Stimulated activated CD8-positive, alpha-beta memory T cell treated with anti-CD3 and anti-CD28 coated beads, Interleukin-4, amount 100 ng/mL, for 24 hours (primary cell): ENCODE measurements at places on chromosomes 3 and 15.

DNA sequence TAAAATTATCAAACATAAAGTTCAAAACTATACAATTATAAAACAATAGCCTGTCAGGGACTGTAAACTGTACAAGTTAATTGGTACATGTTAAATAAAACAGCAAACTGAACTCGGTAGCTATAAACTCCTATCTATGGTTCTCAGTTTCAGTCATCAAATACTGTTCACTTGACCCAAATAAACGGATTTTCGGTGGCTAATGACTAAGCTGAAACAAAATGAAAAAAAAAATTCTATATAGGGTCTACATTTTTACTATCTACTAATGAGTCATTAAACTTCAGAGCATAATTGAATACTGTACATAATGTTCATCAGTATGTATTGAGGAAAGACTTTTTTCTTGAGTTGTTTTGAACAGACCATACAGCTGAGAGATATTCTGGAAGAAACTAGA lies 6.6 kb downstream of the PROK2 start:
- DNase-seq = no peak

DNA sequence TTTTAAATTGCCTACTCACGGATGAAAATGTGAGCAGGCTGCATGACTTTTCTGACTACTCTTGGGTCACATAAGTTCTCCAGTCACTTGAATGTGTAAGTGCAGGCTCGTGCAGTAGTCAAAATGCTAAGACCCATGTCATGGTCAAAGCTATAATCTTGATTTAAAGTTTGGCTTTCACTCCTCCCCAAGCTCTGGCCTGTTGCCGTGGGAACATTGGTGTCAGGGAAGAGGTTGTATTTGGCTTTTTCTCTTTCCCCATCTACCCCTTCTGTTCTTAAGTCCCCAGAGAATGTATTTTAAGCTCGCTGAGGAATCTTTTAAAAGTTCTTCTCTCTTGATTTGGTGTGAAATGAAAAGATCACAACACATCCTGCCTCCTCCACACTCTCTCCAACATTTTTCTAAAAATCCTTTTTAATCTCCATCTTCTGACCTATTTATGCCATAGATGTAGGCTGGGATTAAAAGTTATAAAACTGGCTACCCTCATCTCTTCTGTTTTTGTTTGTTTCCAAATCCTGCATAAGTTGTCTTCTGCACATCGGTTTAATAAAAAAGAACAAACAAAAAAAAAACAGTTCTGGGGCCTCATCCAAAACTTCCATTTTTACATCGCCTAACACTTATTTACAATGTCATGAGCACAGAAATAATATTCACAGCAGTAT lies 61.4 kb upstream of the ADAMTSL3 start:
- no peak for DNase-seq

DNA sequence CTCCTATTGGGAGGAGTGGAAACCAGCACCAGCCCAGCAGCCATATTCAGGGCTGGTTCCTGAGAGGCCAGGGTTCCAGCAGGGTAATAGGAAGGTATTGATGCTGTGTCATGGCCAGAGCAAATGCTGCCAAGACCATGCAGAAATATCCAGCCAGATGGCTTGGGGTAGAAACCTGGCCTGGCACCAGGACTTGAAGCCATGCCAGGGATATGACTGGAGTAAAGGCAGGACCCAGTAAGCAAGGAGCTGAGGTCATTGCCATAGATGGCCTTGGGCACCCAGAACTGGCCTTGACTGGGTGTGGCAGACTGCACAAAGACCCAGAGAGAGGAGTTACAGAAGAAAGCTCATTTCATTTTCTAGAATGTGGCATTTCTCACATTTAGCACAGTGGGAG lies 257.6 kb upstream of the GOLGA6L4 start:
- no peak for DNase-seq

- DNase-seq = no peak
Measured at GRCh38 chr3:39760325-39760724, 49.1 kb upstream of the MYRIP start.

DNA sequence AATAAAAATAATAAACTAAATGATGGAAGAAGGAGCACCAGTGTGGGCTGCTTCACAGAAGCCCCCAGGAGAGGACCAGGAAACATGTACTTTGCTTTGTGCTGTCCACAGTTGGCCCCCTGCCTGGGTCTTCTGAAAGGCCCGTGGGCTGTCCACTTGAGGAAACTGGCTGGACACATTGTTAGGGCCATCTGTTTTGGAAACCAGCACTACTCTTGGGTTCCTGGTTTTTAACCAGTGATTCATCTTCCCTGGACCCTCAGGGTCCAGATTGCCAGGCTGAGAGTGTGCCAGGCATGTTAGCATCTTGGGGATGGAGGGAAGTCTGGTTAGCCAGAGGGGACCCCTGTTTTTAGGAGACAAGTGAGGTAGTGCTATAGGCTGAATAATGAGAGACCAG lies 297.2 kb upstream of the C2CD4B start:
- DNase-seq = no peak

DNA sequence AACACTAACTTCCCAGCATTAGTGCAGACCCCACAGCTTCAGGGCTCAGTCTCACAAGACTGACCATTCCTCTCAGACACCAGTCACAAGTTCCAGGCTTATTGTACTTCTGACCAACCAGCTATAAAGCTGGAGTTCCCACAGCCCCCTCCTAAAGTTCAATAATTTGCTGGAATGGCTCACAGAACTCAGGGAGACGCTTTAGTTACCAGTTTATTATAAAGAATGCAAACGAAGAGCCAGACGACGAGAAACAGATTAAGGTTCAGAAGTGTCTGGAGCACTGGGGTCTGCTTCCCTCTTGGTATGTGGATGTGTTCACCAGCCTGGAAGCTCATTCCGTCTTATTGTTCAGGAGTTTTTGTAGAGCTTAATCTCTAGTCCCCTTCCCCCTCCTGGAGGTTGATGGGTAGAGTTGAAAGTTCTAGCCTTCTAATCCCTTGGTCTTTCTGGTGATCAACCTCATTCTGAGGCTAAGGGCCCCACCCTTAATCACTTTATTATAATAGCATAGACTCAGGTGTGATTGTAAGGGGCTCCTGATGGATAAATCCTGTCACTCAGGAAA lies 4.8 kb upstream of the CSRNP1 start:
- DNase-seq = no peak

GRCh38 chr3:5891711-5892110 lies 704.2 kb downstream of the EDEM1 start:
- no peak for DNase-seq

DNA sequence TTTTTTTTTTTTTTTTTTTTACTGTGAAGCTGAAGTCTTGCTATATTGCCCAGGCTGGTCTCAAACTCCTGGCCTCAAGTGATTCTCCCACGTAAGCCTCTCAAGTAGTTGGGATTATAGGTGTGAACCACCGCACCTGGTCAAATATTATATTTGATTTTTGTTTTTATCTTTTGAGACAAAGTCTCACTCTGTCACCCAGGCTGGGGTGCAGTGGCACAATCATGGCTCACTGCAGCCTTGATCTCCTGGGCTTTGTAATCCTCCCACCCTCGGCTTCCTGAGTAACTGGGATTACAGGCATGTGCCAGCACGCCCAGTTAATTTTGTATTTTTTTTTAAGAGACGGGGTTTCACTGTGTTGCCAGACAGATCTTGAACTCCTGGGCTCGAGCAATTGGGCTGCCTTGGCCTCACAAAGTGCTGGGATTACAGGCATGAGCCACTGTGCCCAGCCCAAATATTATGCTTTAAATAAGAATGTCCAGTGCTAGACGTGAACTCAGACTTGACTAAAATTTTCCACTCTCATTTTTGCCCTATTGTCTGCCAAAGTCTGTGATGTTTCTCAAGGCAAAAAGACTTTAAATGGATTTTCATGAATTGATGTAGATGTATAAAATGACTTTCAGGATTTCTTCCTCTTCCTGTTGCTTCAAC lies 33.4 kb upstream of the CRBN start:
- DNase-seq = no peak

DNA sequence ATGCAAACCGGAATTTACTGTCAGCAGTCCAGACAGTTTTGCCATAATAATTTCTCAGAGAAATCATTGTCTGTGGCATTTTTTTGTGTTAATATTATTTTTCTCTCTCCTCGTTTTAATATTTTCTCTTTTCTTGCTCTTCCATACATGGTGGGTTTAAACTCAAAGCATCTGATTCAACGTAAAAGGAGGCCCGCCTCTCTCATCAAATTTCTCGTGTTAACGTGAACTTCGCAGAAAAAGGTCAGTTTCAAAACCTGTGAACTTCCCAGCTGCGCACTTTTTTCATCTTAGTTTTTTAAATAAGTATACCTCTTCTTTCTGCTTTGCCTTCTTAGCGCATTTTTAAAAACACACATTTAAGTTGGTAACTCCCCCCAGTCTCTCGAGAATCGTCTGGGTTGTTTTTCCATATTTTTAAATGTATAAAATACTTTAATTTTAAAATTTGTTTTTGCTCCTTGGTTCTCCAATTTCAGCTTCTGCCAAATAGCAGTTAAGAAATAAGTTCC lies 9.1 kb downstream of the SHOX2 start:
- DNase-seq = no peak

- DNase-seq = no peak
Measured at GRCh38 chr3:72065872-72066641, 281.1 kb upstream of the PROK2 start.

- no peak for DNase-seq
Measured at GRCh38 chr3:169457807-169458697, 205.5 kb downstream of the MECOM start.

- no peak for DNase-seq
Measured at GRCh38 chr3:188931531-188931930, 240.2 kb upstream of the TPRG1 start.

DNA sequence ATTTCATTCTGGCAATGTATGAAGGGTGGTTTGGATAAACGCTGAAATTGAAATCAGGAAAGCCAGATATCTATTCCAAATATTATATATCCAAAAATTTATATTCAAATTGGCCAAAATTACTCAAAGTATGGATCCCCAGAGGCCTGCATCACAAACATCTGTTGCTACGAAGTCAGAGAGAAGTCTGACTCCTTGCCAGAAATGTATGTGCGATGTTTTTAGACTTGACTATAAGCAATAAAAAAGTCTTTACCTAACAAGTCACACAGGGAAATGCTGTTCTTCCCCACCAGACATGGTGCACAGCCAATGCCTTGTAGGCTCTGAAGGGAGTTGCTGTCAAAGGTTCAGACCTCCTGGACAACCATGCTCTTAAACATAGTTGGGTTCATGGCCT lies 533.1 kb downstream of the OTOL1 start:
- DNase-seq = no peak

- no peak for DNase-seq
Measured at GRCh38 chr3:43062040-43062563, 43.8 kb downstream of the POMGNT2 start.

GRCh38 chr15:92111291-92111690 lies 257.8 kb downstream of the SLCO3A1 start:
- no peak for DNase-seq

- no peak for DNase-seq
Measured at GRCh38 chr15:23572844-23573243, 7.4 kb downstream of the MKRN3 start.

DNA sequence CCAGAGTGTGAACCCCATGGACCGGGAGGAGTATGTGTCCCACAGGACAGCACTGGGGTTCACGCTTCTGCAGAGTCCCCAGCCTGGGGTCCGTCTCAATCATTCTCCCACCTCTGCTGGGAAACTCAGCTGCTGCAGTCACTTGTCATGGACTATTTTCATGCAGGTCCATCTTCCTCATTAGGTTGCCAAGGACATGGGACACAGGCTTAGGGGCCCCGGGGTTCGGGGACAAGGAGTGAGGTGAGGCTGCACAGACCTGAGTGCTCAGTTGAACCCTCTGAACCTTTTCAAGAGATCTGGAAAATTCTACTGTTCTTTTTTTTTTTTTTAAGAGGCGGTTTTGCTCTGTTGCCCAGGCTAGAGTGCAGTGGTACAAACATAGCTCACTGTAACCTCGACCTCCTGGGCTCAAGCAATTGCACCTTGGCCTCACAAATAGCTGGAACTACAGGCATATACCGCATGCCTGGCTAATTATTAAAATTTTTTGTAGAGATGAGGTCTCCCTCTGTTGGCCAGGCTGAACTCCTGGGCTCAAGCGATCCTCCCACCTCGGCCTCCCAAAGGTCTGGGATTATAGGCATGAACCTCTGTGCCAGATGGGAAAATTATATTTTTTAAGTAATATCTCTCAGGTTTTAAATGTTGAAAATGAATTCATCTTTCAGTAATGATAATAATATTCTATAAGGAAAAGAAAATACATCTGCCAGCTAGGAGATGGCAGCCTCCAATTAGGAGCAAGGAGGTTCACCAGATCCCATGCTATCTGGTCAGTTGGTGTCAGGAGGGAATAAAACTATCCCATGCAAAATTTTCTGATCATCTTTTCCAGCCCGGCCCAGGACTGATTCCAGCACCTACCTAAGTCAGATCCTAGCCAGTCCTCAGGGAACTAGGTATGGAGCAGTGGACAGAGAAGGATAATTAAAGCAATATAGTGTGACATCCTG lies 45.2 kb downstream of the RPN1 start:
- DNase-seq = no peak

DNA sequence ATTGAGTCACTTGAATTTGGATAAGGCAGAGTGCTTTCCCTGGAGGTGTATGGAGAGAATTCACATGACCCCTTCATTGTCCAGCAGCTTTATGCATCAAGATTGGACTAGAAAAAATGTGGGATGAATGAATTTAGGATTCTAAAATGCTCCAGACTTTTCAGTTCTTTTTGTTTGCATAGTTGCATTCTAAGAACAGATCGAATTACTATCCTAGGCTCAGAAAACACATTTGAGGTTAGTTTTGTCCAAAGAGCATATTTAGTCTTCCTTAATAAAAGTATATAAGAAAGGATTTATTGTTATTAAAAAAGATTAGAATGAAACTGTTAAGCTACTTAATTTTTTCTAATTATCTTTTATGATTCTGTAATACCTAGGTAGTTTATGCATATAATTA lies 127.4 kb downstream of the UBE2E2 start:
- DNase-seq = no peak

GRCh38 chr15:49644364-49644794 lies 23.5 kb downstream of the DTWD1 start:
- DNase-seq = no peak

GRCh38 chr3:141414800-141415462 lies 46.6 kb downstream of the ZBTB38 start:
- no peak for DNase-seq

DNA sequence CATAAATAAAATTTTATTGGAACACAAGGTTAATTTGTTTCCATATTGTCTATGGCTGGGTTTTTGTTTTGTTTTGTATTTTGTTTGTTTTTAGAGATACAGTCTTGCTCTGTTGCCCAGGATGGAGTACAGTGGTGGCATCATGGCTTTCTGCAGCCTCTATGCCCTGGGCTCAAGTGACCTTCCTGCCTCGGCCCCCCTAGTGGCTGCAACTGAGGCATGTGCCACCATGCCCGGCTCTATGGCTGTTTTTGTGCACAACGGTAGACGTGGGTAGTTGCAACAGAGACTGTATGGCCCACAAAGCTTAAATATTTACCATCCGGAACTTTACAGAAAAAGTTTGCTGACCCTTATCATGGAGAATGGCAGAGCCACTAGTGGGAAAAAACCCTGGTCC lies 46.8 kb upstream of the C3orf70 start:
- no peak for DNase-seq

GRCh38 chr3:129575997-129576384 lies 30.5 kb downstream of the PLXND1 start:
- no peak for DNase-seq
